ENCODE measurements at places on chromosomes 12 and 14.

DNA sequence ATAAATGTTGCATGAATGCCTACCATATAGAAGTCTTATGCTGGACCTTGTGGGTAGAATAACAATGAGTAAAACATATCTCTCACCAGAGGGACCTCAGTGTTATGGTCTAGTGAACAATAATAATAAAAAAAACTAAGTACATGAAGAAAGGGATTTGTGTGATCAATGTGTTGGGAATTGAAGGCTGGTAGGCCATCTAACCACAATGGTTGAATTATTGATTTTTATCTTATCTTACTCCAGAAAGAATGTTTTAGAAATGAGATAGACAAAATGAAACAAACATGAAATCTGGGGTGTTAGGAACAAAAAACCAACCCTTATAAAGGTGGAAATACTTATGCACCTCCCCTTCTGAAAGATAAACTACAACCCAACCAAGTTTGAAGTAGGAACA, 243.9 kb upstream of the LRIG3 start:
- no peak for DNase-seq

GRCh38 chr12:8948701-8949341, 624 bp downstream of the M6PR start:
- DNase-seq: no peak

DNA sequence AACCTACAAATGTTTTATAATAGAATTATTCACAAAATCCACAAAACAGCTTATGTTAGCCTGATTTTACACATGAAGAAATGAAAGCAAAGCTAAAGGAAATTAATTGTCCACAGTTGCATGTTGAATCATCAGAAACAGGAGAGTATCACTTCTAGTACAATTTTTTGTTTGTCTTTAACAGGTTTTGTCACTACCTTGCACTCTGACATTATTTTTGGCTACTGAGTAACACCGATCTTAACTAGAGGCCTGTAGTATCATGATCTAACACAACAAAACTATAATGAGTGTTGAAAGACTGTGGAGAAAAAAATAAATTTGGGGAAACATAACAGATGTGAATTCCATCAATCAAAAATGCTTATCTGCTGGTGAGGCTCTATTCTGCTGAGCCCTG, 60.1 kb downstream of the TAOK3 start:
- DNase-seq: no peak

DNA sequence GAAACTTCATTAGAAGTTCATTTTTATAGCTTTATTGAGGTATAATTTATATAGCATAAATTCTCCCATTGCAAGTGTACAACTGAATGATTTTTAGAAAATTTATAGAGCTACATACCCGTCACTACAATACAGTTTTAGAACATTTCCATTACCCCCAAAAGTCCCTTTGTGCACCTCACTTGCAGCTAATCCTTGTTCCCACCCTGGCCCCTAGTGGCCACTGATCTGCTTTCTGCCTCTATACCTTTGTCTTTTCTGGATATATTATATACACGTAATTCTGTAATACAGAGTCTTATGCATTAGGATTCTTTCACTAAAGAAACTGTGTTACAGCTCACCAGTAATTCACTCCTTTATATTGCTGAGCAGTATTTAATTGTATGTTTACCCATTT, 145.1 kb upstream of the DIO2 start:
- DNase-seq: no peak

- no peak for DNase-seq
Observed at GRCh38 chr12:62794218-62794583, 140.7 kb downstream of the PPM1H start.

DNA sequence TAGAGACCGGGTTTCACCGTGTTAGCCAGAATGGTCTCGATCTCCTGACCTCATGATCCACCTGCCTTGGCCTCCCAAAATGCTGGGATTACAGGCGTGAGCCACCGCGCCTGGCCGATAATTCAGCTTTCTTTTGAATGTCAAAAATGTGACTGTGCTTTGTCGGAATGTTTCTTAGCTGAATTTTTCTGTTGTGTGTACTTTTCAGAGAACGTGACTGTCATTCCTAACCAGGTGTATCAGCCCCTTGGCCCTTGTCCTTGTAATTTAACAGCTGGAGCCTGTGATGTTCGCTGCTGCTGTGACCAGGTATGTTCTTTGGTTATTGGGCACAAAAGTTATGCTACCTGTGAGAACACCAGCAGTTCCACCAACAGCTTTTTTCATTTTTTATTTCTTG, 8.1 kb downstream of the TCTN2 start:
- no peak for DNase-seq

GRCh38 chr12:67088401-67089118, 180.6 kb upstream of the CAND1 start:
- no peak for DNase-seq

GRCh38 chr12:5497329-5498053, 65.6 kb downstream of the NTF3 start:
- no peak for DNase-seq

DNA sequence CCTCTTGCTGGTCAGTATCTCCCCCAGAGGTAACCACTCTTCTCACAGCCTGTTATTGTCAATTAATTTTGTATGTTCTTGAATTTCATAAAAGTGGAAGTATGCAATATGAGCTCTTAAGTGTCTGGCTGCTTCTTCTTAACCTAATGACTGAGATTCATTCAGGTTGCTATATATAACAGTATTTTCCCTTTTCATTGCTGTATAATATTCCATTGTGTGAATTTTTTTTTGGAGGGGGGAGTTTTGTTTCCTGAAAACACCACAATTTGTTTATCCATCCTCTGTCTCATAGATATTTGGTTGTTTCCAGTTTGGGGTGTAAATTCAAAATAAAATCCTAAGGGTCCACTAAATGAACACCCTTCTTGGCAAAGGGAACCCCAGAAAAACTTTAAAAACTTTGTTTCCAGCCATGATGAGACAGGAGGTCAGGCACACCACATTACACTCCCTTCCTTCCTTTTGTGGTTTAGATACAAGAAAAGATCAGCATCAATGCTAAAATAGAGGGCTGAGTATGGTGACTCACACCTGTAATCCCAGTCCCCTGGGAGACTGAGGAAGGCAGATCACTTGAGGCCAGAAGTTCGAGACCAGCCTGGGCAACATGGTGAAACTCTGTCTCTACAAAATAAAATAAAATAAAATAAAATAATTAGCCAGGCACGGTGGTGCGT, 4.1 kb upstream of the DAO start:
- DNase-seq: no peak

GRCh38 chr12:93115198-93115601, 186.1 kb upstream of the EEA1 start:
- DNase-seq: no peak

- DNase-seq: no peak
Observed at GRCh38 chr14:80426683-80427082, 215.4 kb upstream of the DIO2 start.

- DNase-seq: no peak
Observed at GRCh38 chr14:61387076-61387475, 65.7 kb downstream of the PRKCH start.

DNA sequence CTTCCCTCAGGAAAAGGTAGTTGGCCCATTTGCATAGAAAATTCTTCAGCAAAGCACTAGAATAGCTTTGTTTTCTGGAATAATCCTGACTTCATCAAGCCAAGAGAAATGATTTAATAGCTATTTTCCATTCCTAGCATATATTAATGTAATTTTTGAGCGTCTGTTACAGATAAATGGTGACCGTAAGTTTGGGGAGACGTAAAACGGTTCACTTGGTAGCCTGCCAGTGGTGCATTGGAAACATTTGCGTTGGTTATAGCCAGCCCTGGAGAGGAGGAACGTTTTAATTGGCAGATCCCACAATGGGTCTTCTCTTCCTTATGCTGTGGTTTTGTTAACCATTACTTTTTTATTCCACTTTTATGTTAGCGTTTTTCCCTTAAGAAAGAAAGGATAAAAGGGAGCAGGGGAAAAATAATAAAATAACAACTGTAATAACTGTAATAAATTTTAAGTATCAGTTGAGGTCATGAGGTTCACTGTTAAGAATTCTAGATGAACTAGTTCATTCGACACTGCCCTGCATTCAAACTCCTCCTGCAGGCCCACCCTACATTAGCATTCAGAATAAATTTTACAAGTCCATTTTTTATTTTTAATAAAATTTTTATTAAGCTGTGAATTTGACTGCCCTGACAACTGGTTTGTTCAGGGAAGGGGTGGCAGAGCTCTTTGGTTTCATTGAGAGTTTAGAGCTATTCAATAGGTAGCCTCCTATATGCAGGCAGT, 300.7 kb downstream of the ERC1 start:
- DNase-seq: no peak

DNA sequence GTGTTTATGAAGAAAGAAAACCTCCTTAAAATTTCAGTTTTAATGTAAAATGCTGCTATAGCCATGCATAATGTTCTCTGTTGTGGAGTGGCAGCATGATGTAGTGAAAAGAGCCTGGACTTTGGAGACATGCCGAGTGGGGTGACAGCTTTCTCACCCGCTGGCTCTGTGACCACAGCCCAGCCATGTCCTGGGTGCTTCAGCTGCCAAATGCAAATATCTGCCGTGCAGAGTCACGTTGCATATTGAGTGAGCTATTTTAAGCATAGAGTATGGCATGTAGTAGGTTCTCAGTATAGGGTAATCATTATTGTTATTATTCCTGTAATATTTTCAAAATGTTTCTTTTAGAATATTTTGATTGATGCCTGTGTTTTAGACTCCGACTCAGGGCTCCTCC, 15.5 kb upstream of the TCTN2 start:
- DNase-seq: no peak

GRCh38 chr14:44180975-44181374, 326.1 kb downstream of the FSCB start:
- no peak for DNase-seq

DNA sequence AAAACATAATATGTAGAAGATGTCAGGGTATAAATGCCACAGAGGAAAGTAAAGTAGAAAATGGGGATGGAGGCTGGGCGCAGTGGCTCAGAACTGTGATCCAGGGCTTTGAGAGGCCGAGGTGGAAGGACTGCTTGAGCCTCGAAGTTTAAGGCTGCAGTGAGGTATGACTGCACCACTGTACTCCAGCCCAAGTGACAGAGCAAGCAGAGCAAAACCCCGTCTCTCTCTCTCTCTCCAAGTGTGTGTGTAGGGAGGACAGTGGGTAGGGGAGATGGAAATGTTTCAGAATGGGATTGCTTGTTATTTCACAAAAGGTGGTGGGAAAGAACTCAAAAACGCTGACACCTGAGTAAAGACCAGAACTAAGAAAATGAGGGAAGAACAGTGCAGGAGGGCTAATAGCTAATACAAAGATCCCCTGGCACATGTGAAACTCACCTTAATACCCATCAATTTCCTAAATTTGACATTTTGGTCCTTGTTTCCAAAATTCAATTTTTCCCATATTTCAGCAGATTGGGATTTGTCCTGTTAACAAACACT, 5.7 kb upstream of the ZCCHC8 start:
- DNase-seq: no peak

GRCh38 chr12:106031761-106032622, 106.8 kb downstream of the NUAK1 start:
- DNase-seq: no peak

GRCh38 chr12:90090929-90091651, 382.5 kb upstream of the ATP2B1 start:
- DNase-seq: no peak

DNA sequence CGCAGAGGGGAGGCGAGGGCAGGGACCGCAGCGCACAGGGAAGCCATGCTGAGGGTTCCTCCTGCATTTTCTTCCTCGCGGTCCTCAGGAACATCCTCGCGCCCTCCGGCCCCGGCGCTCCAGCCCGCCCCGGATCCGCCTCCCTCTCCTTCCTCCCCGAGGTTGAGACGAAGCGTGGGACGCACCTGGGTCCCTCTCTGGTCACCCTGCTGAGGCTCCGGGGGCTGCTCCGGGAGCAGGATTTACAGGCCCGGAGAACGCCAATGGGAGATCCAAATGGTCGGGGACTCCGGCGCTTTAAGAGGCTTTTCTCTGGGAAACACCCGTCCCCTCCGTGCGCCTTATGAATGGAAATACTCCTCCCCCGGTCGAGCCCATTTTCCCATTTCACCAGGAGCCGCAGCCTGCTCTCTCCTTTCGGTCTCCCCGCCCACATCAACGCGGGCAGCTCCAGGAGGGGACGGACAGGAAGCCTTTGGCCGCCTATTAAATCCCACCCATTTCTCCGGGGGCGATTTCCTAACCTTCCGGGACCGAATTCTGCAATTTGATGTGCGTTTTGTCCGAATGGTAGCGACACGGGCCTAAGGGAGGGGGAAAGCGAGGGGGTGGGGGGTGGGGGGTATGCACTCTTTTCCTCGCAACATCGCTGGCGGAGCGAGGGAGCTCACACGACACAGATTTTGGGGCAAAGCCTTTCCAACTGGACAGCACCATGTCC, at the start of gene UNC79:
Gene UNC79 (plus strand): TSS at position 625 of the 721 bp plus-strand sequence. CDS start 91 bp downstream, at position 716.
- DNase-seq: no peak

DNA sequence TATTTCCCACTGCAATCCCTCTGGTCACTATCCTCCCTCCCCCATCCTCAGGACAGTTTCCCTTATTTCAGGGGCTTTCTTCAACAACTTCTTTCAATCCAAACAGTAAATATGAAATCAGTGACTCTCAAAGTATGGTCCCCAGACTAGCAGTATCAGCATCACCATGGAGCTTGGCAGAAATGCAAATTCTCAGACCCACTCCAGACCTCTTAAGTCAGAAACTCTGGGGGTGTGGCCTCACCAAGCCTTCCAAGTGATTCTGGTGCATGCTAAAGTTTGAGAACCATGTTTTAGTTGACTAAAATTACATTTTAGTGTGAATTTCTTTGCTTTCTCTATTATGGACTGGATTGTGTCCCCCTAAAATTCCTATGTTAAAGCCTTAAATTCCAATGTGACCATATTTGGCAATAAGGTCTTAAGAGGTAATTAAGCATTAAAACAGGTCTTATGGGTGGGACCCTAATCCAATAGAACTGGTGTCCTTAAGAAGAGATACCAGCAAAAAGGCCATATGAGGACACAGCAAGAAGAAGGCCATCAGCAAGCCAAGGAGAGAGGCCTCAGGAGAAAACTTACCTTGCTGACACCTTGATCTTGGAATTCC, 23.2 kb downstream of the ATP2B1 start:
- no peak for DNase-seq

DNA sequence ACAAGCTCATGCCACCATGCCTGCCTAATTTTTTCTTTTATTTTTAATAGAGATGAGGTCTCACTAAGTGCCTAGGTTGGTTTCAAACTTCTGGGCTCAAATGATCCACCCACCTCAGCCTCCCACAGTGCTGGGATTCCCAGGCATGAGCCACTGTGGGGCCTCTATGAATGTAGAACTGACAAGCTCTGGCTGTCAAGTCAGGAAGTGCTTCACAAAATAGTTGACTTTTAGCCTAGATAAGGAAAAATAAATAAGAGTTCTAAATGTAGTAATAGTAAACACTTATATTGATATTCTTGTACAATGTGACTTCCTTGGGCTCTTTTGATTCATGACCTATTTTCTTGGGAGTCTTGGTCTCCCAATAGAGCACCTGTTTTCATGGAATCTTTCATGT, 40.0 kb downstream of the RMST start:
- DNase-seq: no peak

Measured in activated effector memory CD4-positive, alpha-beta T cell treated with Interleukin-2 at 50 U/mL for 16 hours (primary cell).